HS-5 (cell line): ENCODE measurements at places on chromosomes 11 and 22.

DNA sequence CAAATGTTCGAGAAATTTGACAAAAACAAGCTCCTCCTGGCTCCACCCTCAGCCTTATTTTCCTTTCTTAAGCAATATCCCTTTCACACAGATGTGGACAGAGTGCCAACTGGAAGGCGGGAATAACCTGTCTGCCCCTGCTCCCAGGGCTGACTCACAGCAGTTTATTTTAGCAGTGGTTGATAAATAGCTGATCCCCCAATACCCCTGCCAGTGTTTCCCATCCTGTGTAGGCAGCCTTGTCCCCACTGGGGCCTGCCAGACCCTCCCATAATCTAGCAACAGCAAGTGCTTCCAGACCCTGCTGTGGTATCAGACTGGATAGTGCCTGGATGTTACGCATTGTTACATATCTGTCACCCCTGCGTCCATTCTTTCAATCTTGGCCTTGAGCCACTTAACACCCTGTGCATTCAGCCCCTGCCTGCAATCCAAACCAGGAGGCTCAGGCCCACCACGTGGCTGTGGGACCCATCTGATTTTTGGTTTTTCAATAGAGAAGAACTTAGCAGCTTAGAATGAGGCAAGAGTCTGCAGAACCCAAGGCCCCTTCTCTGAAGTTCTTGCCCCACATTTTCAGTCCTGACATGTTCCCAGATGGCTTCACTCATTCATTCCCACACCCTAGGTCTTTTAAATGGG, 53.7 kb downstream of the PARVA start:
- peak; percentile 51 for DNase-seq

GRCh38 chr22:43670513-43670912, 141.6 kb downstream of the EFCAB6 start:
- no peak for DNase-seq

DNA sequence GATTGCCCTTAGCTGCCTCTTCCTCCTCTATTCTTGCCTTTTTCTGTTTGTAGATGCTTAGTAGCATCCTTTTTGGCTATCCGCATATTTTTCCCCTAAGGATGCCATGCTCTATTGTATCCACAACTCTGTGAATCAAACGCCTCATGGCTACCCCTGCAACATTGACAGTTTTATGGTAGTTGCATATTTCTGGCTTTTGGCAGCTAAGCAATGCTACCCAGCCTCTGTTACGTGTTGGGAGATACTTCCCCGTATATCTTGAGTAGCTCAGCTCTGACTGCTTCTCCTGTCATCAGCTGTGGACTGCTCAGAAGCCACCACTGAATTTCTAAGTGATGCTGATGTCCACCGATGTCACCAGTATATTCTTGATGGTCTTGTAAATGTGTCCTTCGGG, 15.1 kb upstream of the SLC3A2 start:
- no peak for DNase-seq

DNA sequence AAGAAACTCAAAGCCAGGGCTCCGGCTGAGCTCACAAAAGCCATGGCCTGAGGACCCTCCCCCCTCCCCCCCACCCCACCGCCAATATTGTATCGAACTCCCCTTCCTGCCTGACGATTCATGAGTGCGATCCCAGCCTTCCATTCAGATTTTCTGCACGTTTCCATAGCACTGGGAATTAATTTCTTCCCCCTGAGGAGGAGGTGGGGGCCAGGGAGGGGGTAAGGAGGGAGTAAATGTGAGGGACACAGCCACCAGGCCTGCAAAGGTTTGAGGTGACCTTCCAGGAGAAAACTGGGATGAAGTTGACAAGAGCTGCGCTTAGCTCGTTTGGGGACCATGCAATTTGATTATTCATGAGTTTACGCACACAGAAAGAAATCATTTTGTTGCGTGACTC, 527.7 kb downstream of the MN1 start:
- no peak for DNase-seq

GRCh38 chr11:130513132-130513531, 64.7 kb downstream of the ADAMTS15 start:
- DNase-seq, result no peak

GRCh38 chr11:30960387-30960992, 374.3 kb upstream of the MPPED2 start:
- no peak for DNase-seq

GRCh38 chr22:37230673-37231405, 13.2 kb downstream of the RAC2 start:
- no peak for DNase-seq

DNA sequence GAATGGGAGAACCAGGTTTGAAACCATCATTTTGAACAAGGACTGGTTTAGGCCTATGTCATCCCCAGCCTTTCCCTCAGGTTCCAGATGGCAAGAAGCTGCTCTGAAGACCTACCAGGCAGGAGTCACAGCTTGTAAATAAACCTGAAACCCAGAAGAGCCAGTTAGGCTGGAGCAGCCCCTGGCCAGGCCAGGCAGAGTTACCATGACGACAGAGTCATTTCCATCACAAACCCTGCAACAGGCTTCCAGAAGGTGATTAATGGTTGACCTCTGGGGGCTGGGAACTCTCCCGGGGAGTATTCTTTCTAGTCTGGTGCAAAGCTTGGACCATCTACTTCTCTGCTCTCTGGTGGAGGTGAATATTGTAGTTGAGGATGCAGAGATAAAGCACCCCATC, 164.1 kb upstream of the NCAM1 start:
- DNase-seq, result no peak

- no peak for DNase-seq
Measured at GRCh38 chr11:15886866-15887265, 469.5 kb downstream of the SOX6 start.

DNA sequence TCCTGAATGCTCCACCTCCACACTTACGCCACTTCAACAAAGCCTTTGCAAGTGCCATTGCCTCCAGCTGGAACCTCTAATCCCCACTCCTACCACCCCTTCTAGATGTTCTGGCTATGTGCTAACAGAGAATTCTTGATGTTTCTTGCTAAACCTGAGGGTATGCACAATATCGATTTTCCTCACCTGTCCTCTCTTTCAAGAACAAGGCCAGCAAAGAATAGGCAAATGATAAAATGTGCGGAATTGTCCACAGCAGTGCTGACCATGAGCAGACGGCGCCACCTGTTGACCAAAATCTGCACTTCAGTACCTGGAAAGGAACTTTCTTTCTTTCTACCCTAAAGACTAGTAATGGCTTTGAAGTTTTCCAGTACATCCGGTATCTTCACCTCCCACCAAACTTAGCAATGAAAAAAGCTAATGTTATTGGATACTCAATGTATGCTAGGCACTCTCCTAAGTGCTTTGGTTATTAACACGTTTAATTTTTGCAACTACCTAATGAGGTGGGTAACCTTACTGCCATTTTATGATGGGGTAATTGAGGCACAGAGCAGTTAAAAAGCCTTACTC, 3.4 kb downstream of the TIMM10 start:
- no peak for DNase-seq

GRCh38 chr11:64753380-64754123, 6.2 kb downstream of the PYGM start:
- no peak for DNase-seq

GRCh38 chr22:37018815-37019308, 385 bp downstream of the TST start:
- no peak for DNase-seq

- DNase-seq, result no peak
Measured at GRCh38 chr11:63146581-63146980, 2.6 kb upstream of the SLC22A24 start.

- no peak for DNase-seq
Measured at GRCh38 chr22:20844055-20845037, 14.3 kb downstream of the PI4KA start.
